ENCODE measurements at places on chromosomes 5 and 9.

- no peak for DNase-seq
These were observed 21.1 kb downstream of the CLPTM1L start for GRCh38 chr5:1323803-1324173.

DNA sequence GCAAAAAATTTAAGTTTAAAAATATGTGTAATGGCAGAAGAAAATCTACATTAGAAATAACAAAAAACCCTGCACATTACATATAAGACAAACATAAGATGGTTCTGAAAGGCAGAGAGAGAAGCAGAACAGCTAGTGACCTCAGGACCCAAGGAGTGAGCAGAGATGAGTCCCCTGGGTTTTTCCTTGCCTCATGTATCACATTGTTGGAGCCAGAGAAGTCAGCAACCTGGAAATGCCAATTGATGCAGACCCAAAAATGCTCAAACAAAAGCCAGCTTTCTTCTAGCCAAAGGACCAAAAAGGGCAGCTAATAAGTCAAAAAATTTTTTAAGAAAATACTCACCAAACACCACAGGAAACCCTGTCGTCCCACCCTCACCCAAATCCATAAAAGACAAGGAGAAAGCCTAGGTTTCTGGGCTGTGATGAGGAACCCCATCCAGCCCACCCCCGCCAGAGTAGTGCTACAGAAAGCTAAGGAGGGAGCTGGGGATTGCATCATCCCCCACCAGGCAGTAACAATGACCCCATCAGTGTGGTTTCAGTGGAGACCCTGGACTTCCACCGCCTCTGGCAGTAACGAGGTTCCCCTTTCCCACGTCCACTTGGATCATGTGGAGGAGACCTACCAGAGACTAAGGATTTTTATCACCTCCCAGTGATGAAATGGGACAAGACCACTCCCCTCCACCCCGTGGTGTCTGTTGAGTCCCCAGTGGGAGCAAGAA lies 17.6 kb downstream of the DENND1A start:
- DNase-seq: no peak

DNA sequence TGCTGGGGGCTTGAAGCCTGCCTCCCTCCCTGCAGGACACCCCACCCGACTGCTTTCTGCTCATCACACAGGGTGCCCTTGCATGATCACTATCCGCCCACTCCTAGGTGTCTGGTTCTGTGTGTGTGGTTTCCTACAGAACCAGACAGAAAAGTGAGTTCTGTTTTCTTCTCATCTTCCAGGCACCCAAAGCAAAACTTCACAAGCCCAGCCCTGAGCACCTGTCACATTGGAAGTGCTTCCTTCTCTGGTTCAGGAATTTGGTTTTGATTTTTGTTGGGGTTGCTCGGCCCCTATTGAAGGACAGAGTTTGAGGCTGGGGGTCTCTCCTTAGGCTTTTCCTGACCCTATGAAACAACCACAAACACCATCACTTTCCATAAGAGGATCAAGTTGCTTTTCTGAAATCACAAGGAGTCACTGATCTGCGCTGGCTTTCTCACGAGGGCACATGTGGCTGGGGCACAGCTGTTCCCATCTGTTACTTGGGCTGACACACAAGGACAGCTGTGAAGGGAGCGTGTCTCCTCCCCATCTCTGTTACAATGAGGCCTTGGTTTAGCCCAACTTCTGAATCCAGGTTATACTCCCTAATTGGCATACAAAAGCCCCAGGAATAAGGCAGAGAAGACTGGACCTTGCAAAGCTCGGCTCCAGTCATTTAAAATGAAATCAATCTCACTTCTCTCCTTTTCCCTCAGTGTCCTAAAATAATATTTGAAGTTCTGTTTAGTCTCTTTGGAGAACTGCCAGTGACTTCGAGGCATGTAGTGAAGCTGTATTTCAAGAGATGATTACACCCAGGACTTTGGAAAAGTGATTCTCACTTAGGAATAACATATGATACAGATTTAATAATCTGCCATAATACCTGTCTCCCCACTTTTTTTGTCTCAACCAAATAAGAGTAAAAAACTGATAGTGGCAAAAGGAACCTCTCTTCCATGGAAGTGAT lies 213.1 kb upstream of the GAS1 start:
- no peak for DNase-seq

DNA sequence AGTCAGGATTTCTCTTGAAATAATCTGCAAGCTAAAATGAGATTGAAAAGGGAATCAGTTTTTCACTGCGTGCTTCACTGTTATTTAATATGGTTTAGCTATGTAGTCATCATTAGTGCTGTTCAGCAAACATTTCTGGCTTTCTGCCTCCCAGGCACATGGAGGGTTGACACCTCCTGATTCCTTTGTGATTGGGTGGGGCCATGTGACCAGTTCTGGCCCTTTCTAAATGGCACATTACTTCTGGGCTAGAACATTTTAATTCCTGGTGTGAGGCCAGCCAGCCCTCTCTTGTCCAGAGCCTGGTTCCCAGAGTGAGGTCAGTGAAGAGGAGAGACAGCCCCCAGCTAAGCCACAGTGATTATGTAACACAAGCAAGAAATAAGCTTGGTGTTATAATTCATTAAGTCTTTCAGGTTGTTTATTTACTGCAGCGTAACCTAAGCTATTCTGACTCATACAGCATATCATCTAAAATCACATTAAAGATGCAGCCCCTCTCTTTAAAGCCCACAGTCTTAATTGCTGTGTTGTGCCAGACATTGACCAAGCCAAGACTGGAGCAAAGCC lies 17.4 kb upstream of the ARSI start:
- no peak for DNase-seq

- no peak for DNase-seq
These were observed 678 bp downstream of the GBA2 start for GRCh38 chr9:35748242-35748857.

DNA sequence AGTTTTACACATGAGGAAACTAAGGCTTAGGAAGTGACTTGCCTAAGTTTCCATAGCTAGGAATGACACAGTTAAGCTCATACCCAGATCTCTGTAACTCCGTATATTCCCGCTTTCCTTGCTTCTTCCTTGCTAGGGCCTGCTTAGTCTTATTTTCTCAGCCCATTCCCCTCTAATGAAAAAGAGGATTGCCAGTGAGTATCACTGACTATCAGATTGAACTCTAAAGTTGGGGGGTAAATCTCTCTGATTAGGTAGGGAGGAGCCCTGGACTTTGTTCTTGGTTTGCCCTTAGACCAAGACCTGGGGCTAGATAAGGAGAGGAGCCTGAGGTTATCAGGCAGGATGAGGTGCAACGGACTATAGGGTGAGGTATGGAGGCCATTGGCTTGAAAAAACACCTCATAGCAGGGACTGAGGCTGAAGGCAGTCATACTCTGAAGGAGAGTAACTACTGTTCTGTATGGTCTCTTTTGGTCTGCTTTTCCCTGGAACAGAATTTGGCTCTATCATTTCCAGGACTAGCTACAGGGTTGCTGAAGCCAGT lies 2.5 kb downstream of the TRIM32 start:
- no peak for DNase-seq

GRCh38 chr5:81827500-81827899 lies 76.6 kb upstream of the SSBP2 start:
- DNase-seq: no peak

Data from activated T-helper 1 cell treated with anti-CD3 and anti-CD28 coated beads, Interleukin-12 subunit alpha, Interleukin-12 subunit beta, Interleukin-2, Interleukin-4 antibody, amounts not matched to agents 30 ng/mL and 10 ng/mL and 1 ng/mL, durations not matched to agents 14 hours and 24 hours and 36 hours (primary cell).